ENCODE measurements at places on chromosomes 4 and X. TPM values are rescaled to one million over a fixed set of nuclear protein-coding genes. Genes with fewer than 3 reads are reported as not detected.

The CLDN34 gene
- total RNA-seq, result not detected

The NR3C2 gene
- total RNA-seq, result 1.6 TPM

The SAGE1 gene
- not detected for total RNA-seq

The GPR143 gene
- not detected for total RNA-seq

The SGCB gene
- 9.8 TPM for total RNA-seq

The EREG gene
- not detected for total RNA-seq

The CSN1S1 gene
- total RNA-seq, result not detected

The ADAMTS3 gene
- not detected for total RNA-seq

The STPG2 gene
- total RNA-seq, result not detected

GRCh38 chr4:99447513-99447912, 12.4 kb upstream of the ADH7 start:
- no peak for DNase-seq
- no peaks in the 10 kb centered on the region for H3K27me3 ChIP-seq
- no peak overlapping the region for H3K4me3 ChIP-seq
- no peaks in the 10 kb centered on the region for H3K36me3 ChIP-seq

GRCh38 chrX:85504381-85504780, 124.9 kb upstream of the POF1B start:
- no peaks in the 10 kb centered on the region for H3K36me3 ChIP-seq
- no peak overlapping the region for H3K27ac ChIP-seq
- H3K27me3 ChIP-seq, result no peaks in the 10 kb centered on the region
- no peak overlapping the region for H3K4me3 ChIP-seq

DNA sequence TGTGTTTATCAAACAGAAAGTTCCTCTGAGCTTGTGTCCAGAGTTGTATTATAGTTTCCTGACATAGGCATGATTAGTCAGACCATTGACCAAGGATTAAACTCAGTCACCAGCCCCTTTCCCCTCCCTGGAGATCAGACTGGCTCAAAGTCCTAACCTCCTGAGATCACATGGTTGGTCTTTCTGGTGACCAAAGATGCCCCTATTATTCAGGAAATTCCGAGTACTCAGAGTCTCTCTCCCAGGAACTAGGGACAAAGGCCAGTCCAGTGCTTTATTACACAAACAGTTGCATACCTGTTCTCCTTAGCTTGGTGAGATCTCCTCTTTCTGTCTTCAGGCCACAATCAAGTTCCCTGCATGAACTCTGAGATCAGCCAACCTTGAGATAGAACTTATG, 14.5 kb upstream of the ENPP6 start:
- H3K27me3 ChIP-seq, result no peaks in the 10 kb centered on the region
- DNase-seq, result no peak
- no peak overlapping the region for H3K27ac ChIP-seq
- no peaks in the 10 kb centered on the region for H3K4me1 ChIP-seq

DNA sequence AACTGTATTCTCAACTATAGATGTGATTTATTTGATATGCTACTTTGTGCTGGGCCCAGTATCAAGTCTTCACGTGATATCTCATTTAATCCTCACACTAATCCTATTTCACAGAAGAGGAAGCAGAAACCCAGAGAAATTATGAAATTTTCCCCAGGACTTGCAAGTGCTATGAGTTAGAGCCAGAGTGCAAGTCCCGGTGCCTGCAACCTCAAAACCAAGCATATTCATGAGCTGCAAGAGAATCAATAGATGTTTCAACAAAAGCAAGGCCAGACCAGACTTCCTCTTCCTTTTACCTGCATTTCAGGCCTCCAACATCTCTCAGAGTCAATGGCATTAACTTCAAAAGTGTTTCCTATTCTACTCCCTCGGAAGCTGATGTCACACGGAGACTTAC, 92.2 kb upstream of the GATB start:
- no peaks in the 10 kb centered on the region for H3K27me3 ChIP-seq
- DNase-seq, result no peak
- peaks cover 13% of the 10 kb centered on the region for H3K4me1 ChIP-seq
- H3K27ac ChIP-seq, result no peak overlapping the region

- no peak for DNase-seq
- H3K27ac ChIP-seq, result no peak overlapping the region
- no peak overlapping the region for H3K4me3 ChIP-seq
- H3K27me3 ChIP-seq, result no peaks in the 10 kb centered on the region
Measured at GRCh38 chr4:3516836-3517730, 15.1 kb downstream of the LRPAP1 start.

DNA sequence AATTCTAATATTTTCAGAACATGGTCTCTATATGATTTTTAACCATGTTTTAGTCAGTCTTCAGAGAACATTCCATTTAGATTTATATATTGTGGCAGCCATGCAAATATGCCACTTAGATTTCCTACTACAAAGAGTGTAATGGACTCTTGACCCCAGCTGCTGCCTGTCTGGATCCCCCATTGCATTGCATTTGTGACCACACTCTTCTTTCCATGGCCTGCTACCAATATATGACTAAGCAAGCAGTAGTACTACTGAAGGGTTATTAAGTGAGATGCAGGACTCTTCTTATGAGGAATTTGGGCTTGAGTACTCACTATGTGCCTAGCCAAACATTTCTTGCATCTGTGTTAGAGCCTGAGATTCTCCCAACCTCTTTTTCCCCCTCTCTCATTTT, 306.8 kb downstream of the PDHA2 start:
- no peaks in the 10 kb centered on the region for H3K4me1 ChIP-seq
- H3K4me3 ChIP-seq, result no peak overlapping the region
- no peak for DNase-seq
- no peak overlapping the region for H3K27ac ChIP-seq

DNA sequence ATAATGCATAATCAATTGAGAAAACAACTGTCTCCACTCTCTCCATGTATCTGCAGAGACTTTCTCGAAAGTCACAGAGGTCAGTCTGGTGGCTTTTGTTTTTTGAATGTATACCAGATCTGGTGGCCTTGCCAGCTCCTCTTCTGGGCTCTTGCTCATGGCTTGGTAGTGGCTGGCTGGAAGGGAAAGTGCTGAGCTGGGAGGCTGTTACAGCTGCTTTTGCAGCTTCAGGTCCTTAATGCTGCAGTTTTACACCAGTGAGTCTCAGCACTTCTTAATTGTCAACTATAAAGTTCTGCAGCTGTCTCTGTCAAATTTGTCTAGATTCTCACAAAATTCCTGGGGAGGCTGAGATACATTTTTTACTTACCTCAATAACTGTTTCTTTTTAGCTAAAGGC, 390.0 kb downstream of the GRXCR1 start:
- no peaks in the 10 kb centered on the region for H3K4me1 ChIP-seq
- H3K4me3 ChIP-seq, result no peak overlapping the region
- H3K36me3 ChIP-seq, result no peaks in the 10 kb centered on the region
- H3K27ac ChIP-seq, result no peak overlapping the region

GRCh38 chr4:76690011-76690905, 207.7 kb downstream of the SOWAHB start:
- no peaks in the 10 kb centered on the region for H3K36me3 ChIP-seq
- no peaks in the 10 kb centered on the region for H3K4me1 ChIP-seq
- no peaks in the 10 kb centered on the region for H3K27me3 ChIP-seq

GRCh38 chr4:186669735-186670134, 53.9 kb downstream of the FAT1 start:
- no peaks in the 10 kb centered on the region for H3K36me3 ChIP-seq
- no peaks in the 10 kb centered on the region for H3K4me1 ChIP-seq
- H3K27me3 ChIP-seq, result no peaks in the 10 kb centered on the region
- no peak overlapping the region for H3K27ac ChIP-seq

DNA sequence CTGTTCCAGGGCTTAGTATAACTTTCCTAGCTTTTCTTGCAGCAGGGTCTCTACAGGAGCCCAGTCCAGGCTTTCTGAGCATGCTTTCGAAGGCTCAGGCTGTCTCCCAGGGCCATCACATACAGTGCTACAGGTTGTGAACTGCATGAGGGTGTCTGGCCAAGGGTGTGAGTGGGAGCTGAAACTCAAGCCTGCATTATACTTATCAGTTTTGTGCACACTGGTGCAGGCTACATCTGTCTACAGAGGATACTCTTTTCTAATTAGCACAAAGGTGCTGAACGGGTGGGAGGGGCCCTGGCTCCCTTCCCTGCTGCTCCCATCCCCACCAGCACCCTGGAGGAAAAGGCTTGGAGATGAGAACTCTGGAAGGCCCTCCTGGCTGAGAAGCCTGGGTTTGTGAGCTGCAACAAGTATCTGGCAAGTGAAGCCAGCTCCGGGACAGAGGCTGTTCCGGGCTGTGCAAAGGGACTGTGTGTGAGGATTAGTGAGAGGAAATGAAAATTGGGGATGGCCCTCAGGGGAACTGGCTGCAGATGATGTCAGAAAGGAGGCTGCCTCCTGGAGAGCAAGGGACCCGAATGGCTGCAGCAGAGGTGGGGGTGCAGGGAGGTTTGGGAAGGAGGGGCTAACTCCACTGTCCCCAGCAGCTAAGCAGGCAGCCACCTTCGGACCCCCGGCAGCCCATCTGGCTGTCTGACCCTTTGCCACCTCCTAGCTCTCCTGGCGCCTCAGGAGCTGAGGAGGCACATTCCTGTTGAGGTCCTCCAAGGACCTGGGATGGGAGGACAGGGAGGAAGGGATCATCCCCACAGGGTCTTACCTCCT, 68.5 kb downstream of the EFNB1 start:
- H3K36me3 ChIP-seq, result no peaks in the 10 kb centered on the region
- H3K27ac ChIP-seq, result no peak overlapping the region
- H3K4me3 ChIP-seq, result no peak overlapping the region
- no peaks in the 10 kb centered on the region for H3K27me3 ChIP-seq
- DNase-seq, result no peak

- H3K27me3 ChIP-seq, result no peaks in the 10 kb centered on the region
- H3K36me3 ChIP-seq, result no peaks in the 10 kb centered on the region
- no peaks in the 10 kb centered on the region for H3K4me1 ChIP-seq
Measured at GRCh38 chr4:130393231-130393630, 1297.3 kb downstream of the C4orf33 start.

DNA sequence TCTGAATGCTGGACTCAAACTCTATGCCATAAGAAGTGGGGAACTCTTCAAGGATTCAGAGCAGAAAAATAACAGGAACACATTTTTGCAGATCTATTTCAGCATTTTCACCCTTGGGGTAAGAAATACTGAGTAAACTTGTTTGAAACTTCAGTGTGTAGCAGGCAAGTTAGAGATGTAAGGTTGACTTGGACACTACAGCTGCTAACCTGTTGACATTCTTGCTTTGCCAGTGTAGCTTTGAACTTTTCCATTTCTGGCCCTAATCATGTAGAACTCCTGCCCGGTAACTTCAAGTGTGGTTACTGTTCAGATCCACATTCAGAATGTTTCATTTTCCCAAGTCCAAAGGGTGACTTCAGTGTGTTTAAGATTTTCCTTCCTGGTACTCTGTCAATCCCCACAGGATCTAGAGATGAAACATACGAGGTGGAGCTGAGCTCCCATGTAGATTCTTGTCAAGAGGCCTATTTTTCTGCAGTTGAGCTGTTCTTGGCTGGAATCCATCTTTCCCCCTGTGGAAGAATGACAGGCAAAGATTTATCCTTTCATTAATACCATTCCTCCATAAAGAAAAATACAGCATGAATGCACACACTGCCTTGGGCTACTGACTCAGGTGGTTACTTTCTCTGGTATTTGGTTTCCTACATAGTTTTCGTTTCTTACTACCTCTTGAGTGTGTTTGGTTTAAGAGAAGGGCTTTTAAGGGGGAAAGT, 34.1 kb downstream of the FHDC1 start:
- no peak overlapping the region for H3K4me3 ChIP-seq
- H3K36me3 ChIP-seq, result no peaks in the 10 kb centered on the region
- peaks cover 11% of the 10 kb centered on the region for H3K4me1 ChIP-seq
- DNase-seq, result no peak

- no peaks in the 10 kb centered on the region for H3K36me3 ChIP-seq
- peaks cover 15% of the 10 kb centered on the region for H3K4me1 ChIP-seq
- no peak for DNase-seq
- no peak overlapping the region for H3K27ac ChIP-seq
- no peak overlapping the region for H3K4me3 ChIP-seq
- no peaks in the 10 kb centered on the region for H3K27me3 ChIP-seq
Measured at GRCh38 chr4:78749258-78749971, 26.7 kb upstream of the BMP2K start.

DNA sequence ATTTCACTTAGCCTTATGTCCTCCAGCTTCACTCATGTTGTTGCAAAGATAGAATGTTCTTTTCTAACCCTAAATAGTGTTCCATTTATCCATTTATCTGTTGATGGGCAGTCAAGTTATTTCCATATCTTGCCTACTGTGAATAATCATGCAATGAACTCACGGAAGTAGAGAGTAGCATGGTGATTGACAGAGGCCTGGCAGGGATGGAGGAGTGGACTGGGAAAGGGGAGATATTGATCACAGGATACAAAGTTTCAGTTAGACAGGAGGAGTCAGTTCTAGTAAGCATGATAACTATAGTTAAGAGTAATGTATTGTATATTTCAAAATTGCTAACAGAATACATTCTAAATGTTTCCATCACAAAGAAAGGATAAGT, 10.3 kb upstream of the CLNK start:
- H3K27ac ChIP-seq, result no peak overlapping the region
- H3K27me3 ChIP-seq, result no peaks in the 10 kb centered on the region
- DNase-seq, result no peak
- H3K4me3 ChIP-seq, result no peak overlapping the region
- no peaks in the 10 kb centered on the region for H3K36me3 ChIP-seq
- no peaks in the 10 kb centered on the region for H3K4me1 ChIP-seq

DNA sequence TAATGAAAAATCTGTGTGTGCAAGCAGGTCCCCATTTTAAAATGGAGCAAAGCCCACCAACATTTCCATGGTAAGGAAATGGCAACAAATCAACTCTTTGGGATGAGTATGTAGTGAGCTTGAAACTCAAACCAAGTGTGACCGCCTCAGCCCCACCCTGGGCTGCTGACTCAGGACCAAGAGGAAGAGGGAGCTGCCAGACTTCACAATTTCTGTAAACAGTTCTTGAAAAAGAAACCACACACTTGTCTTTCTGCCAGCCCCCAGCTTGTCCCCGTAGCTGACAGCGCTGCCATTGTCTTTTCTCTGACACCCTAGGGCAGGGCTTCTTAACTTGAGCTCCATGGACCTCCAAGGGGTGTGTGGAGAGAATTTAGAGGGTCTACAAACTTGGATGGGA, 10.3 kb downstream of the RTL5 start:
- H3K27me3 ChIP-seq, result no peaks in the 10 kb centered on the region
- no peak for DNase-seq
- H3K4me1 ChIP-seq, result no peaks in the 10 kb centered on the region
- H3K36me3 ChIP-seq, result no peaks in the 10 kb centered on the region
- H3K4me3 ChIP-seq, result no peak overlapping the region

DNA sequence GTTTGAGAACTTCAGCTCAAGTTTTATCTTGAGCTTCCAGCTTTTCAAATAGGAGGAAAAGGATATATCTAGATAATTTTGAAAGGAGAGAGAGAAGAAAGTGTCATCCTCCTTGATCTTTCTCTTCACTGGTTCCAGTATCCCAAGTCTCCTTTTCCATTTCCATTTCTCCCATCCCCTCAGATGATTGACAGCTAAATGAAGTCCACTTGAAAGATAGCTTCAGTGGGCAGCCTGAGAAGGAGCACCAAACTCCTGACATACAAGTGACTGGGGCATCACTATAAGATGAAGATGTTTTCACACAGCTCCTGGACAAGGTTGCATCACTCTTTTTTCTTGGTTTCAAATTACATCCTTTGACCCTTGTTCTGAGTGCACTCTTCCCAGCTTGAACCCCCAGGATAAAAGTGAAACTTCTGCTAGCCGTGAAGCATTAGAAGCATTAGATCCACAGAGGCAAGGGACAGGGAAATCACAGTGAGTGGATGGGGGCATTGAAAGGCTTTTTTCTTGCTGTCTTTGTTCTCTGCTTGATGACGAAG, 17.5 kb upstream of the MAGEA10 start:
- DNase-seq, result no peak
- no peak overlapping the region for H3K27ac ChIP-seq
- no peaks in the 10 kb centered on the region for H3K36me3 ChIP-seq
- H3K4me1 ChIP-seq, result no peaks in the 10 kb centered on the region
- H3K27me3 ChIP-seq, result no peaks in the 10 kb centered on the region
